ENCODE measurements at places on chromosomes 6 and 20.

DNA sequence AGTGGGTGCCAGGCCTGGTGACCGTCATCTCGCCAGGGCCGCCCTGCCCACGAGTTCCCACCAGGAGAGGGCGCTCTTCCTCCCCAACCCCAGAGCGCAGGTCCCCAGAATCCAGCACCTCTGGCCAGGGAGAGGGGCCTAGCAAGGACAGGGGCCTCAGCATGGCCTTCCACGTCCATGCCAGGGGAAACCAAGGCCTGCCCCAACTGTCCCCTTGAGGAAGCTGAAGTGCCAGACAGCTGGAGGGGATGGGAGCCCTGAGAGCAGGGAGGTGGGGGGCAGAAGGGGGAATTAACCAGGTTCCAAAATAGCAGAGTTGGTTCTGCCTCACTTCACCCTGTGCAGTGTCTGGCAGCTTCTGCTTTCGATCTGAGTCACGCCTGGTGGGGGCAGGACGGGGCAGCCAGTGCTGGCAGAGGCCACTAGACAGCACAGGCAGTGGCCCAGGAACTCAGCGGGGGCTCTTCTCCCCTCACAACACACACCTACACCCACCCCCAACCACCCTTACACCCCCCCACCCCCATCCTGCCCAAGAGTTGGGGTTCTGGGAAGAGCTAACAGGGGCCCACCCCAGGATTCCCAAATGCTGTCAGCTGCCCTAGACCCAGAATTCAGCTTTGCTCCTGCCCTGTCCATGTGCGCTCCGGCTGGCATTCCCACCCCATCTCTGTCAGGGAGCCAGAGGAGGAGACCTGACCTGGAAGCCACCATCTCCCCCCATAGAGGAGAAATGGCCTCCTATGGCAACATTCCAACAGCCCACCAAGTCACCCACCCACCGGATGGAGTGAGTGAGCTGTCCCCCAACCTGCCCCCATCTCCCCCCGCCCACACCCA lies 29.2 kb downstream of the TFEB start:
- DNase-seq: no peak

- no peak for DNase-seq
Observed at GRCh38 chr20:33840160-33840559, 29.0 kb downstream of the CHMP4B start.

GRCh38 chr6:133683606-133684005 lies 205.3 kb upstream of the TCF21 start:
- DNase-seq: no peak

DNA sequence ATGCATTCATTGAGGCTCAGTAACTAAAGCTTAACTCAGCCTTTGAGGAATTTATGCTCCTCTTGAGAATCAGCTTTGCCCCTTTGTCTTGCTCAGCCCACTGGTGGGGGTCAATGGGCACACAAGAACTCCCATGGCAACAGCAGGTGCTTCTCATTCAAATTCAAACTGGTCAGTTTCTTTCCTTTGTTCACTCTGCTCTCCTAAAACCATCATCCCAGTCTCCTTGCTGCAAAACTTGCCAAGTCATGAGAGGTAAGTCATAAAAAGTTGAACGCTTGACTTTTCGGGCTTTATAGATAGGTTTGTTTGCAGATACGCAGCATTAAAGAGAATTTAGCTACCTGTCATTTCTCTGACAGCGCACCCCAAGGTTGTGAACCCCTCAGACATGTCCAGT lies 146.8 kb downstream of the TFAP2A start:
- DNase-seq: no peak

DNA sequence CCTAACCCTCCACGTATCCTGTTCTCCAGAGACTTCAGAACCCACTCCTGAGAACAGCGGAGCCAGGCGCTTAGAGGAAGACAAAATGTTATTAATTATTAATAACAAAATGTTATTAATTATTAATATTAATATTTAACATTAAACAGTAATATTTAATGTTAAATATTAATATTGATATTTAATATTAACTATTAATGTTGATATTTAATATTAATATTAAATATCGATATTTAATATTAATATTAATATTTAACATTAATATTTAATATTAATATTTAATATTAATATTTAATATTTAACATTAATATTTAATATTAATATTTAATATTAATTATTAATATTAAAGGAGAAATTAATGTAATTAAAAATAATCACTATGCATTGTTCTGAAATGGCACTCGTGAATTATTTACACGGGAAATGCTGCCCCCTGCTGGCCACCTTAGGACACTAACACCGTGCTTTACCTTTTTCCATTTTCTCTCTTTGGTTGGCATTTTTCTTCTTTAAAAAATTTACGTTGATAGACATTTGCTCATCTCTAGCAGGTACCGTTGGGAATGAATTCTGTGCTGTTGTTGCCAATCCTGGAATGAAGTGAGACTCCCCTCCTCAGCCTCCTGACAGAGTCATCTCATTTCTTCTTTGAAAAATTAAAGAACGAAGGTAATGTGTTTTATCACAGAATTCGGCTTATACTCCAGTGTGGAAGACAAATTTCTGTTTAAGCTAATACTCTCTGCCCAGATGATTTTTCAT lies 7.5 kb upstream of the GGTLC1 start:
- no peak for DNase-seq

DNA sequence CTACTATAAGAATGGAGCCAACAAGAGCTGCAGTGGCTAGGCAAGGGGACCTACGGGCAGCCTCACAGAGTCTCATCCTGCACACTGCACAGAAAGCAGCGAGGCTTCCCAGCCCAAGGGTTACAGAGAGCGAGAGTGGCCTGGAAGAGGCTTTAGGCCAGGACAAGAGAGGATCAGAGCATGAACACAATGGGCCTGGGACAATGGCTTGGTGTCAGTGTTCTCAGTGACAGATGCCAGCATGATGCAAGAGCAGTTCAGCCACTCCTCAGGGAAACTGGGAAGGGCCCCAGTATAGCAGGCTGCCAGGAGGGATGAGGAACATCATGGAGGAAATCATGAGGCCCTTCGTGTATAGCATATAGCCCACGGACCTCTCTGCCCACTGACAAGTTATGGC lies 108.0 kb downstream of the NUS1 start:
- no peak for DNase-seq

GRCh38 chr6:75997696-75998095 lies 74.8 kb downstream of the IMPG1 start:
- no peak for DNase-seq

- DNase-seq: no peak
Observed at GRCh38 chr6:36964349-36964748, 9.8 kb downstream of the PI16 start.

DNA sequence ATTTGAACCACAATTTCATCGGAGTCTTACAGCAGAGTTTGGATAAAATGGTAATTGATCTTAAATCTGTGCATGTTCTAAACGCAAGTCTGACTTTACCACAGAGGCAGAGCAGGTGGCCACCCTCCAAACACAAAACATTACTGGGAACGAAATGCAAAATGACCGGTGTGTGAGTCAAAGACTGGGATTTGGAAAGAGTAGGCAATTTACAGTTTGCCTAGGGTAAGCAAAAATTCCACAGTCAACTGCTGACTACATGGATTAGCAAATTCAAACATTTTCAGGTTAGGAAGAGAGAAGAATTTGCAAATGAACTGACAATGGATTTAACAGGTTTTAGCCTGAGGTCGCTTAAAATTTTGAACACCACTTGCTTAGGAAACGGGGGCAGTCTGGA lies 444.4 kb downstream of the HDGFL1 start:
- DNase-seq: no peak

- no peak for DNase-seq
Observed at GRCh38 chr6:134719911-134720310, 230.0 kb downstream of the ALDH8A1 start.

DNA sequence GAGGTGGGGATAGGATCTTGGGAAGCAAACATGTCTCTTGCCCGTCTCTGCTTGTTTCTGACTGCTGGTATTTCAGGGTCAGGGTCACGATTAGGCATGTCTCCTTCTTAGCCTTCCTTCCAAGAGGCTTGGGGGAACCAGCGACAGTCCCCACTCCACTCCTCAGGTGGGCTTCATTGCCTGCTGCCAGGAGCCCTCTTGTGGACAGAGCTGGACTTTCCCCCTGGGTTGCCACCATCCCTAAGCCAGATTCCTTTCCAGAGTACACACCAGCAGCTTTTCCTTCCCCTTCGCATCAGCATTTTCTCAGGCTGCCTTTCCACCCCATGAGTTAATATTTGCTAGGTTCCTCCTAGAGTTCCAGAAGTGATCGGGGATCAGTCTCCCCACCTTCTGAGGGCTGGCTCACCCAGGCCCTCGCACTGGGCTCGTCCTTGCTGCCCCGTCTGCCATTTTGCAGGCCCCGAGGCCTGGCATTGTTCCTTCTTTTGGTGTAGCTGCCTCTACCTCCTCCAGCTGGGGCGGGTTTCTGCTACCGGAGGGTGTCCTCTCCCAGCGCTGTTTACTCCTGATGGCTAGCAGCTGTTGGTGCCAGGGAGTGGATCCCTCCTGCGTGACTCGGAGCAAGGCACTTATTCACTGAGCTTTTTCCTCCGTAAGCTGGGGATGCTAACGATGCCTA lies 8.8 kb upstream of the C20orf144 start:
- no peak for DNase-seq

- no peak for DNase-seq
Observed at GRCh38 chr6:52612336-52613054, 35.6 kb upstream of the TRAM2 start.

DNA sequence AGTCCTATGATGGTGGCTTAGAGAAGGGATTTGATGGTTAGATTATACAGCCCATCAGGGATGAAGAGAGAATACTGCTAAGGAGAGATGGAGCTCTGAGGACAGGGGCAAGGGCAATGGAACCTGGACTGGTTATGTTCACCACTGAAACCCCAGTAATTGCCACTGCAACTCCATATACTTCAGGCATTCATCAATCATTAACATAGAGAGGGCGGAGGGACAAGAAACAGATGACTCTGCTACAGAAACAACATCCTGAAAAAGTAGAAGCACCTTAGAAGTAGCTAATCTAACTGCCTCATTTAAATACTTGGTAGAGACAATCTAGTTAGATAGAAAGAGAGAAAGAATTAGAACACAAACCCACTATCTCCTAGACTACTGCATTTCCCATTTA lies 89.8 kb downstream of the MDN1 start:
- no peak for DNase-seq

DNA sequence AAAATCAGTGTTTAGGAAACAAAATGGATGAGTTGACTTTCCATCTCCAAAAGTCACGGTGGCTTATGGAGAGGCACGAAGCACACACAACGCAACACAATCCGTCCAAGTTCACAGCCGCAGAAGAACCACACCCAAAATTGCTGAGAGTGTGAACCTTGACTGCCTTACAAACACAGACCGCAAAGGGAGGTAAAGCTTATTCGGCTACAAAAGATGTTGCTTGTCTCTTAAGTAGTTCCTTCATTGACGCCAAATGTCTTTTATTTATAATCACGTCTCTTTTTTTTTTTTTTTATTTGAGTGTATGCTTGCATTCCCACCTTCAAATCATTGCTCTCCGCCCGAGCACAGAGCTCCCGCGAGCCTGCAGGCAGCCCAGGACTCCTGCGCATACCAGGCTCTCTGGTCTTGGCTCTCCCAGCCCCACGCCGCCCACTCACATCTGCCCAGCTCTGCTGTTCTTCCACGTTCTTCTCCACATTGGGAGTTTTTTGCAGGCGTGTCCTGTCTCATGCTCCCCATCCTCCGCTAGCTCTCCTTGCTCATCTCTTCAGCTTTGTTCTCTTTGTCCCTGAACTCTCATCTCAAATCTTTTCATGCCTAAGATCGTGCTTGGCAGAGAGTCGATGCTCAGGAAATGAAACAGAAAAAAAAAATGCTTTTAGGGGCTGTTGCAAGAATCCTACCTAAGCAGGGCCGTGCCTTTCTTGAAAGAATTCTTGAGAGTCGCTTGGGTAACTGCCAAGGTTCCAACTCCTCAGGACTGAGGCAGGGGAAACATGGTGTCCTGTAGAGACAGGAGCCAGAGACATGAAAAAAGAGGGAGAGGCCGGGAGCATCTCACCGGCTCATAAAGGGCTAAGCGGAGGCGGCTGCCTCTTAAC lies 25.8 kb downstream of the LY86 start:
- DNase-seq: no peak

Measured in suprapubic skin (tissue), 4 donors.